ENCODE measurements at places on chromosomes 6 and 20.

- no peak for DNase-seq
Observed at GRCh38 chr20:4670469-4670868, 51.2 kb upstream of the PRND start.

DNA sequence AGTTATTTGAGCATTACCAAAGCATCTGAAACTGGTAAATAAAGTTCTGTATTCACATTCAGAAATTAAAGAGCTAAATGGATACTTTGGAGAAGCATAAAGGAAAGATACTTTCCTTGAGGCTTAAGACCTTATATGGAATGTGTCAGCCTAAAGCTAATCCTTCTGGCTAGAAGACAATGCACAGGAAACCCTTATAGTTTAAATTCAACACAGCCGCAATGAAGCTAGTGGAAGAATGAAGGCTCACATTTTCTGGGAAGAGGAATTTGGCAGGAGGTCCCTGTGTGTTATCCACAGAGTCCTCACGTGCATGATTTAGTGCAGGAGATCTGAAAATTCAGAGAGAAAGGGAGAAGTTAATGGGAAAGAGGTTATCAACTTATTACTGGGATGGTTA is 21.5 kb upstream of the CHD6 start:
- DNase-seq, result no peak

DNA sequence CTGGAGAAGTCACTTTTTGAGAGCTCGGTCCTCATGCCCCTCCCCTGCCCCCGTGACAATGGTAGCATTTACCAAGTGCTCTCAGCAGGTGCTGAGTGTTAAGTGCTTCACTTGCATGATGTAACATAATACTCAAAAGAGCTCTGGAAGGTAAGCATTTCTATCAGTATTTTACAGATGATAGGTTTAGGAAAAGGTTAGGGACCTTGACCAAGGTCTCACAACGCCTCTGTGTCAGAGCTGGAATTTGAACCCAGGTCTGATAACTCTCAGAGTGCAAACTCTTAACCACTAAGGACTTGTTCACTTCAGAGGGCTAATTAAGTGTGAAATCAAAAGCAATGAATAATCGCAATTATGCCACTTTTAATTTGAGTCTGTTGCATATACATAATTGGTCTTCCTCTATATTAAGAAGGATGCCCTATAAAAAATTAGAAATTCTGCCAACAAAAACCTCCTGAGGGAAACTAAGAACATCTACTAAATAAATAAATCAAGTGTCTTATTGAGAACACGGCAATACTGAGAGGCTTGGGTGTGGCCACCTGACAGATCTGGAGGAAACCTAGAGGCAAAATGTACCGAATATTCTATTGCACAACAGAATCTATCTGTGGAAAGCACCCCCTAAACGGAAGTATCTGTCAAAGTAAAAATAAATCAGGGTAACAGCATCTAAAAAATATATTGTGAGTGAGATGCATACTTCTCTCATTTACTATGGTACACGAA is 109.8 kb downstream of the BACH2 start:
- DNase-seq, result no peak

DNA sequence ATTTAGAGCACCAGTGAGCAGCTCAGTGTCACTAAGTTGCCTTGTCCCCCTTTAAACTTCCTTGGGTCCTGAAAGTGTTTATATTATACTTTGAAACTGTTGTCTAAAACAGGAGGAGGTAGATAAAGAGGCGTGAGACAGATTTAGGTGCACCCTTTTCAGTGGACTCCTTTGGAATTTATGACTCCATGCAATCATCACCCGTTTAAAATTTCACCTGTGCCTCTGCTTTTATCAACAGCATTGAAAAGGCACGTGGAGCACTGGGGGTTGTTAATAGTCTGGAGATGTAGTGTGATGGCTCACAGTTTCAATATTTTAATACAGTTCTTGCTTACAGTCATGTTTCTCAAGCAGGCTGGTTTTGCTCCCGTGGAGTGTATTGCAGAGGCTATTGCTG is 162.2 kb downstream of the PHACTR1 start:
- no peak for DNase-seq

- DNase-seq, result no peak
Observed at GRCh38 chr6:159716247-159717096, 10.8 kb upstream of the WTAP start.

GRCh38 chr6:168432196-168432595 is 8.8 kb upstream of the SMOC2 start:
- no peak for DNase-seq

DNA sequence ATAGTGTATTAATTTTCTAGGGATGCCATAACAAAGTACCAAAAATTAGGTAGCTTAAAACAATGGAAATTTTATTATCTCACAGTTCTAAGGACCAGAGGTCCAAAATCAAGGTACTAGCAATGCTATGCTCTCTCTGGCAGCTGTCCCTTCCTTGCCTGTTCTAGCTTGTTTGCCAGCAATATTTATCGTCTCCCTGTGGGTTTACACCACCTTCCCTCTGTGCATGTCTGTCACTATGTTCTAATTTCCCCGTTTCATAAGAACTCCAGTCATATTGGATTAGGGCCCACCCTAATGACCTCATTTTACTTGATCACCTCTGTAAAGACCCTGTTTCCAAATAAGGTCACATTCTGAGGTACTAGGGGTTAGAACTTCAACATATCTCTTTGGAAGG is 217.2 kb downstream of the IBTK start:
- DNase-seq, result no peak

GRCh38 chr6:1604158-1605003 is 5.3 kb upstream of the FOXC1 start:
- DNase-seq, result peak; percentile 91

- no peak for DNase-seq
Observed at GRCh38 chr6:44022296-44022661, 105.0 kb downstream of the MRPL14 start.

DNA sequence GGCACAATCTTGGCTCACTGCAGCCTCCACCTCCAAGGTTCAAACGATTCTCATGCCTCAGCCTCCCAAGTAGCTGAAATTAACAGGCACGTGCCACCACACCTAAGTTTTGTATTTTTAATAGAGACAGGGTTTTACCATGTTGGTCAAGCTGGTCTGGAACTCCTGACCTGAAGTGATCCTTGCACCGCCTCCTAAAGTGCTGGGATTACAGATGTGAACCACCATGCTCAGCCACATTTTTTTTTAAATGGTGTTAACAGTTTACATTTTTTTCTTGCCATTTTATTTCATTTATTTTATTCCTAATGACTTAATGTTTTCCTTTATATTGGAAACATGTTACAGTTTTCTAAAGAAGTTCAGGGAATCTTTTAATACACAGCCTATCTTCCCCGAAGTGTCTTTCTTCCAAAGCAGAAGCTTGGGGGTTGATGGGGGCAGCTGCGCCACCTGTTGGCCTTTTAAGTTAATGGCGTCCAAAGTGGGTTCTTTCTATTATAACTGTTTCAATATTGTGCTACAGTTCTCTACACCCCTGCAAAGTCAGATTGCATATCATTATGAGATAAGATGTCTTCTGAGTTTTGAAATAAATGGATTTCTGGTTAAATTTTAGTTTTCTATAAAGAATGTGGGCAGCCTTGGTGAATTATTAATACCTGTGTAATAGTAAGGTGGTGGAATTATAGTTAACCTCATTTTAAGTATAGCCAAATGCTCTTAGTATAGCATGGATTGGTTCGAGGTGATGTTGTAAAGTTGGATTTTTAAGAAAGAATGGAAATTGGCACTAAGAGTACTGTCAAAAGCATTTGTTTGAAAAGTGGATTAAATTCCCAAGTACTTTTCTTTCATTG is 42.0 kb upstream of the PLCG1 start:
- DNase-seq, result peak; percentile 58

GRCh38 chr6:15270402-15270801 is 24.5 kb downstream of the JARID2 start:
- DNase-seq, result no peak

DNA sequence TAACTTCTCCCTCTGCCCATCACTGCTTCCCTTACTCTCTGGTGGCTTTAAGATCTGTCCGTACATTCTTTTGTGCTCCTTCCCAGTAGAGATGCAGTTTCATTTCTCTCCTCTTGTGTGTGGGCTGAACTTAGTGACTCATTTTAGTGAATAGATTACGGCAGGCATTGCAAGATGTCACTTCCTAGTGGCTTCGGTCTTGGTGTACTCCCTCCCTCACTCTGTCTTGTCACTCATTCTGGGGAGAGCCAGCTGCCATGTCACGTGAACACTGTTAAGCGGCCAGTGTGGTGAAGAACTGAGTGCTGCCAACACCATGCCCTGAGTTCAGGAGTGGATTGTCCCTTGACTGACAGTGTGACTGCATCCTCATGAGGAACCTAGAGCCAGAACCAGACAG is 115.9 kb downstream of the OTOR start:
- no peak for DNase-seq

DNA sequence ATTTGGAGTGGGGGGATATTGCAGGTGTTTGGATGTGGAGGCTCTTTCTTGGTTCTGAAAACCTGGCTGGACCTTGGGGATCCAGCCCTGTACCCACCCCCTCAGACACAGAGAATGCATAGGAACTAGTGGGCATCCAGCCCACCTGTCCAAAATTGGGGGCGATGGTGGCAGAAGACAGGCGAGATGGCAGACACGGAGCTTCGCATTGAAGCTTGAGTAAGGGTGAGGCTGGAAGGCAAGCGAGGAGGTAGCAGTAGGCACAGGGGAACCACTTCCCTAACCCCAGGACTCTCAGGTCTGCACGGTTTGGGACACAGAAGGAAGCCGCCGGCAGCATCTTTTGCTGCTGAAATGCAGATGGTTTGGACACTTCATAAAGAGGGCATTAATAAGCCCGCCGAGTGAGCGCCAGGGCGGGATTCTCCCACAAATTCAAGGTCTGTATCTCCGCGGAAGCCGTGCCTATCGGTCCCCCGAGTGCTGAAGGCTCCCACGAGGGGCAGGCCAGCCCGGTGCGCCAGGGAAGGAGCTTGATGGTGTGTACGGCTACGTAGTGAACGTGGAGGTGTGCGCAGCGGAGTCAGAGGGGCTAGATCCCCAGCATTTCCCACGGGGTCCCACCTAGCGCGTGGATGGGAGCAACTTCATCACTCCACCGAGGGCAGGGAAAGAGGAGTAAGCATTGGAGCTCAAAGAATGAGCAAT is 1.6 kb upstream of the FOXA2 start:
- DNase-seq, result no peak

GRCh38 chr6:75934643-75935472 is 137.6 kb downstream of the IMPG1 start:
- DNase-seq, result peak; percentile 78

DNA sequence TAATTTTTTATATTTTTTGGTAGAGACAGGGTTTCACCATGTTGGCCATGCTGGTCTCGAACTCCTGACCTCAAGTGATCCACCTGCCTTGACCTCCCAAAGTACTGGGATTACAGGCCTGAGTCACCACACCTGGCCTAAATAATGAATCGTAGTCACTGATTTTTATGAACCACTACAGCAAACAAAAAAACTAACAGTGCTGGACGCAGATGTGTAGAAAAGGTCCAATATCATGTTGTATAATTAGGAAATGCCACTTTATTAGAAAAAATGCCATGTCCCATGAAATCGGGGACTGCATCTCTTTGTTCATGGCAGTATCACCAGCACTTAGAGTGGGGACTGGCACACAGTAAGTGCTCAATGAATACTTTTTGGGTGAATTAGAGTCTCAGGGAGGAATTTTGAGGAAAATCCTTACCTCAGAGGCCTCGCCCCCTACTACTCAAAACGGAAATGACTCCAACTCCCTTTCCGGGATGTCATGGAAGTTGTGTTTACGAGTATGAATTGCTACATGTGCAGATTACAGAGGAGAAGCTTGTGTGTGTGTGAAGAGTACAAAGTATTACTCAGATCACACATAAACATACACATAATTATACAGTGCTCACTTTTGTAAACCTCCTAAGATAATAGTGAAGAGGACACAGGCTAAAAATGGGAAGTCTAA is 43.6 kb upstream of the FAM50B start:
- no peak for DNase-seq

GRCh38 chr6:7164536-7165001 is 56.8 kb downstream of the RREB1 start:
- no peak for DNase-seq

DNA sequence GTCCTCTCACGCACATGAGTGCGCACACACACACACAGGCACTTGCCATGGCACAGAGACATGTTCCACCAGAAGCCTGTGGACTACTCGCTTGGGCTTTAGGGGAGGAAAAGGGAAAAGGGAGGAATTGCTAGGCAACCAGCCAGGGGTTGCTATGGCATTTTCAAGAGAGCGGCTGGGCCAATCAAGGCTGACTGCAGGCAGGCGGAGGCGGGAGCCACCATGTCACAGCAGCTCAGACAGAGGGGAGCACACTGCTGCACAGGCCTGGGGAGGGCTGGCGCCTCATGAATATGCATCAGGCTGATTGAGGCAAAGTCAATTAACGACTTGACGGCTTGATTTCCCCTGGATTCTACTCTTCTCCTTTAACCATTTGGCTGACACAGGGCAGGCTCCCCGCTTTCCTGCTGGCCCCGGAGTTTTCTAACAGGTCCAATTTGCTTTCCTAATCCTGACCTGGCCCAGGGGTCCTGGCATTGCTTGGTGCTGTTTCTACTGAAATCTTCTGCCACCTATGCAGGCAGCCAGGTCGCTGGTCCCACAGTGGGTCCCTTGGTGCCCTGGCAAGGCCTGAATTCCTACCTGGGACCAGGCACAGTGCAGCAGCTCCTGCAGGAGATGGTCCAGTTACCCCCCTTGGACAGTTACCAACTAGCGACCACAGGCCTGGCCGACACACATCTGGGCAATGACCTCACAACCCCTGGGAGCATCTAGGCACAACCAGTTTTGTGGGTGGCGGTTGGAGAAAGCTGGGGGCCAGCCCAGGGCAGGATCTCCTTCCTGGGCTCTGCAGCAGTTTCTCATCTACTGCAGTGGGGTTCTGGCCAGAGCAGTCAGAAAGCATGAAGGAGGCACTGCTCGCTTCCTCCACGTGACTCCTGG is 52.1 kb downstream of the YTHDF1 start:
- no peak for DNase-seq

DNA sequence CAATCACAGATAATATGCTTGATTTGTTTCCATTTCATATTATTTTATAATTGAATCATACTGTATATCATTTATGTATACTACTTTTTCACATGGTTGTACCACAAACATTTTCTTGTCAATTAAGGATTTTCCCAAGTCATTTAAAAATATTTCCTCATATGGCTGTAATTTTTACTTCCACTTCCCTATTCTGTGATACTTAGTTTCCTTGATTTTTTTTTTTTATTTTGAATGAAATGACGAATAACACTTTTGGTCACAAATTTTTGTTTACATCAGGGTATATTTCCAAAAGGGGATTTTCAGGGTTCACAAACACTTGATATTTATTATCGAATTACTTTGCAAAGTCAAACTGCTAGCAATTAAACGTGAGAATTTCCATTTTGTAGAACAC is 515.6 kb downstream of the KIF16B start:
- DNase-seq, result no peak

DNA sequence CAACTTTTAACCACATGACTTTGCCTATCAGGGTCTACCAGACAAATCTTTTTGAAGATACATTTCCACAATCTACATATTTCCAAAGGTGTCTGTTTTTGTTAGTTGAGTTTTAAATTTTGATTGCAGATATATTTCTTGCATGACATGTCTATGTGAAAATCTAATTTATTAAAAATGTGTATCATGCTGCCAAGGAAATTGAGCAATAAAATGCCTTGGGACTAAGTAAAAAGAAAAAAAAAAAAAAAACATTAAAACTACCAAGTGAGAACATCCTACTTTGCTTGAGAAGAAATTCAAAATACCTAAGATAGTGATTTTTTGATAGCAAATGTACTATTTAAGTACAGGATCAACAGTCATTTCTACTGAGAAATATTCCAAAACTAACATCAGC is 17.7 kb downstream of the SLC17A5 start:
- DNase-seq, result no peak

Data from GM20000 (cell line).